Amygdala (tissue), 56 donors: ENCODE measurements at places on chromosomes 3 and 15.

- no peak for DNase-seq
These were observed 83.4 kb downstream of the ATP2B2 start for GRCh38 chr3:10421996-10422395.

DNA sequence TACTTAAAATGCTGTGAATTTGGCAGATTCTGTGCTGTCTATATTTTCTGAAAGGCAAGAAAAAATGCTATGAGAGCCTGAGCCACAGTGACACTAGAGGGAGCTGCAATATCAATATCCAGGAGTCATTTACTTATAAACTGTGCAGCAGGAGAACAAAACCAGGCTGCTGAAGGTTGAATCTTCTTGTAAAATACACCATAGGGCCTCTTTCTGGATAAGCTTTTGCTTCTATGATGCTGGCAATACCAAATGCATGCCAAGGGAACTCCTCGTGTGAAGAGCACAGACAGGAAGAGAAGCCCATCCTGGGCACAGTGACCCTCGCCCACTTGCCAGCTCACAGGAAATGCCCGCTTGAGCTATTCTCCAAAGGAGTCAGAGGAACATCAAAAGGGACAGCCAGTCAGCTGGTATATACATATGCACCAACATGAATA, 48.0 kb upstream of the TSPAN3 start:
- no peak for DNase-seq

DNA sequence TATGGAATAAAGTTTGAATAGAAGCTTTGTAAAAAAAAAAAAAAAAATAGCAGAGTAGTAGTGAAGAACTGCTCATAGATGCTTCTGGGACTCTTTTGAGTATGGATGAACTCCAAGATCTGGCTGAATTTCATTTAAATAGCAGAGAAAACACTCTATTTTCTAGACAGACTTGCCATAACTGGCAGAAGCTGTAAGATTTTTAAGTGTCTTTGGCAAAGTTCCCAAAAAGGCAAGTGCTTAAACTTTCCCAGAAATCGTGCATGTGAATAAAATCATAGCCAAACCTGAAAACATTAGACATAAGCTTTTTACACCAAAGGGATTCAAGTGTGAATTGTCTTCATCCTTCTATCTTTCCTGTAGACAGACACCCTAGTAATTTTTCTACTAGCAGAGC, 110.3 kb upstream of the MITF start:
- no peak for DNase-seq

DNA sequence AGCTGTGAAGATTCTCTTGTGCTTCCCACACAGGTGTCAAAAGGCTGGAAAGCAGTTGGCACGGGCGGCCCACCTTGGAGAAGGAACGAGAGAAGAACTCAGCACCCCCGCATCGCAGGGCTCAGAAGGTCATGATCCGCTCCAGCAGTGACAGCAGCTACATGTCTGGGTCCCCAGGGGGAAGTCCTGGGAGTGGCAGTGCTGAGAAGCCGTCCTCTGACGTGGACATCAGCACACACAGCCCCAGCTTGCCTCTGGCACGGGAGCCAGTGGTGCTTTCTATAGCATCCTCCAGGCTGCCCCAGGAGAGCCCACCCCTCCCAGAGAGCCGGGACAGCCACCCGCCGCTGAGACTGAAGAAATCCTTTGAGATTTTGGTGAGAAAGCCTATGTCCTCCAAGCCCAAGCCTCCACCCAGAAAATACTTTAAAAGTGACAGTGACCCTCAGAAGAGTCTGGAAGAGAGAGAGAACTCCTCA, 31.4 kb downstream of the STARD5 start:
- DNase-seq, result no peak

DNA sequence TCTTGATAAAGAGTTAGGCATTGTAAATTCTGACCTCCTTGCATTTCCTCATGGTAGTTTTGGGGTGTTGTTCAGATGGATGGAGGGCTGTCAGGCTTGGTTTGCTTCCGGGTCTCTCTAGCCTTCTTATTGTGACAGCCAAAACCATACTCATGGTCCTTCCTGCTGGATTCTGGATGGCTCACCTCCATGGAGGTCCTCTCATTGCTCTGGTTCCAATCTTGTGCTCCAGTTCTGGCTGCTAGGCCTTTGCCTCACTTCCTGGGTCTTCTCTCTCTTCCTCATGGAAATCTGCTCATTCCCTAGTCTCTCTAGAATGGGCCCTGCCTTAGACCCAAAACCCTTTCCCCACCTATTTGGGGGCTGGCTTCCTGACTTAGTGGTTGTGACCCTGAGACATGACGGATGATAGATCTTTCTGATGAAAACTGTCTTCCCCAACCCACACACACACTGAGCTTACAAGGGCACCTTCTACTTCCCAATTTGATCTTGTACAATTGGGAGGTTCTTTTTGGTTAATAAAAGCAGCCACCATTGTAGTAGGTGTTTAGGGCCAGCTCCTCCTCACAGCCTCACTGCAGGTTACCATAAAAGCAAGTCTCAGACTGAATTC, 66.2 kb upstream of the XCR1 start:
- DNase-seq, result no peak

- DNase-seq, result no peak
These were observed 468.6 kb upstream of the CFAP20DC start for GRCh38 chr3:59518283-59519055.

DNA sequence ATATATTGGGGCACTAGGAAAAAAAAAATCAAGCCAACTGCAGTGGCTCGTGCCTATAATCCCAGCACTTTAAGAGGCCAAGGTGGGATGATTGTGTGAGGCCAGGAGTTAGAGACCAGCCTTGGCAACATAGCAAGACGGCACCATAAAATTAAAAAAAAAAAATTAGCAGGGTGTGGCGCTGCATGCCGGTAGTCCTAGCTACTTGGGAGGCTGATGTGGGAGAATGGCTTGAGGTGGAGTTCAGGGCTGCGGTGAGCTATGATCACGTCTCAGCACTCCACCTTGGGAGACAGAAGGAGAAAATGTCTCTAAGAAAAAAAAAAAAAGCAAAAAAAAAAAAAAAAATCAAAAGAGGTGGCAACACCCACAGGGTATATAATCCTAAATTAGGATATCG, 49.6 kb downstream of the INO80 start:
- no peak for DNase-seq

DNA sequence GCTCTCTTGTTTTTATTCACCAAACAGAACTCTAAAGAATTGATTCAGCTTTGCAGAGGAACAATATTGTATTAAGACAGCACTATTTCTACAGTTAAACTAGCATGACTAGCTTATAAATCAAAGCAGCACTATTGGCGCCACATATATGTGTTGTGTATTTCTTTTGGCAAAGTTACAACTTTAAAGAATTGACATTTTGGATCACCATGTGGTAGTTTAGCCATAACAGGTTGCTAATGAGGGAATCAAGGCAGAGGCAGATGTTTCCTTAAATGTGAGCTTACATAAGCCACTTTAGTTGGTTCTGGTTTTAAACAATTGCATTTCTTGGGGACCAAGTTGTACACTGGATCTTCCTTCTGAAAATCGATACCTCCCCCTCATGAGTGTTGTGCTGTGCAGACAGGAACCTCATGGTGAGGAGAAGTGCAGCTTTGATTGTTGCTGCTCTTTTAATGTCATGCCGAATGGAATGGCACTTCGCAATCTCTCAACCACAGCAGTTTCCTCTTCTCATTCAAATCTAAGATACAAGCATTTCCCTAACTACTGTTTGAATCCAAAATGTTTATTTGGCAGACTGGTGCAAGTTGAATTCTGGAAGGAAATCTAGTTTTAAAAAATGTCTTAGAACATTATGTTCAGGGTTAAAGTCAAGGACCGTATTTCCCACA, 151.2 kb downstream of the MYRIP start:
- DNase-seq, result no peak

GRCh38 chr3:112260563-112260962, 33.5 kb downstream of the SLC9C1 start:
- no peak for DNase-seq

- DNase-seq, result no peak
These were observed 137.4 kb downstream of the TBC1D5 start for GRCh38 chr3:17605032-17605431.

DNA sequence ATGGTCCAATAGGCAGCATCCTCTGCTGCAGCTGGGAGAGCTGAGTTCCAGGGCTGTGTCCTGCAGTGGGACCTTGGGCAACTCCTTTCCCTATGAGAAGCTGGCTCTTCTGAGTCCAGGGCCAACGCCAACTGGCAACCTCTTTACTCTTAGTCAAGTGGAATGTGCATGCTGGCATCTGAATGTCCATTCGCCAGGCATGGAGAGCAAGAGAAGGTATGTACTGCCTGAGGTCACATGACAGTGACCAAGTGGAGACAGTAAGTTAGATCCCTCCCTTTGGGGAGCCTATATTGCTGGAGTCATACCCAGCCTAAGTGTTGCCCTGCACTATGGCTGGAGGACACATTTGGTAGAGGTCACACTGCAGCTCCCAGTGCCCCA, 12.1 kb downstream of the HEMK1 start:
- no peak for DNase-seq

- no peak for DNase-seq
These were observed 4.3 kb downstream of the SIDT1 start for GRCh38 chr3:113536627-113537101.

GRCh38 chr3:30795176-30795575, 99.3 kb downstream of the GADL1 start:
- no peak for DNase-seq

GRCh38 chr3:44862226-44862637, 520 bp downstream of the TMEM42 start:
- DNase-seq, result no peak

- DNase-seq, result no peak
These were observed 22.0 kb upstream of the COL6A5 start for GRCh38 chr3:130323503-130323902.

DNA sequence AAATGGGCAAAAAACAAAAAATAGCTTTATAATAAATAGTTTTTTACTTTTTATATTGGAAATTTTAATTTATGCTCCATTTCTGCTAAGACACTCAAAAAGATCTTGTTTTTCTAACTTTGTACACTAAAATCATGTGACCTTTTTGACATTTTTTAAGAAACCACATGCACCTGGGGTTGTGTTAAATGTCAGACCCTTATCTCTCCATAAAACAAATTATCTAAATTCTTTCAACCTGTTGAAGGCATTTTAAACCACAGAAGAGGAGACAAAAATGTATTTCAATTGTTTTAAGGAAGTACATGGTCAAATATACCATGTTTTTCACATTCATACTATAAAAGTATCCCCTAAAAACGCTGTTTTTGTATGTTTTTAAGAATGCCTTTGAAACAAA, 29.2 kb downstream of the IFT80 start:
- DNase-seq, result no peak

GRCh38 chr3:147736226-147736625, 327.1 kb downstream of the ZIC1 start:
- no peak for DNase-seq

- no peak for DNase-seq
These were observed 22.9 kb upstream of the PRICKLE2 start for GRCh38 chr3:64247991-64248646.
